ENCODE measurements at places on chromosomes 1 and 21. TPM values are rescaled to one million over a fixed set of nuclear protein-coding genes. Genes with fewer than 3 reads are reported as not detected.

DNA sequence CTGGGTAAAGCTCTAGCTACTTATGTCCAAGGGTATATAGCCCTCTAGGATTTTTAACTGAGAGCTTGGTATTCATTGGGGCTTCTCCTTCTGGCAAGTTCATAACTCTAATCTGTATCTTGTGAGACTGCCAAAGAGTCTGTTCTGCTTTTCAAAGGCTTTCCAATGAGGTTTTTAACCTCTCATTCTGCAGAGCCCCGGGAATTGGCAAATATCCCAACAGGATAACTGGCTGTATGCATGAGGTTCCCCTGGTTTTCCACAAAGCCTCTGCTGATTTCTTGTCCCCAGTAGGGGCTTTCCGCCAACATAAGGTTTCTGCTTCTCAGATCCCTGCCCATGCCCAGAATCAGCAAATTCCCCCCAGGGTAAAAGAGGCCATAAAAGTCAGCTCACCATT, 40.9 kb downstream of the RPL5 start:
- no peak for DNase-seq

DNA sequence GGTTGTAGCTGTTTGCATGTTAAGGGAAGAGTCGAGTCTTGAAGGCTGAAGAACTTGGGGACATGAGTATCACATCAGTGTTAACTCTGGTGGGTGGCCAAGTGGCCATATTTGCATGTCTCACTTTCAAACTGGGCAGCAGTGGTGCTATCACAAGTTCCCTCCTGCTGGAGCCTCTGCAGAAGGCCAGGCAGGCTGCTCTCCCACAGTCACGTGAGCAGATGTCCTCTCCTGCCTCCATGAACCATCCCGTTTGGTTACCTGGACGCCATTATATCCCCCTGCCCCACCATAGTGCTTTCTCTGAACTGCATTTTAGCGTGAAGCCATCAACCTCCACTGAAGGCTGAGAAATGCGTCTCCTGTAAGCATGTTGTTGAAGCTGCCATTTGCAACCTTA, 205.1 kb upstream of the LMO4 start:
- no peak for DNase-seq

GRCh38 chr1:115077286-115077983, 11.9 kb downstream of the TSPAN2 start:
- no peak for DNase-seq

- no peak for DNase-seq
Measured at GRCh38 chr21:45310459-45310858, 22.8 kb upstream of the POFUT2 start.

DNA sequence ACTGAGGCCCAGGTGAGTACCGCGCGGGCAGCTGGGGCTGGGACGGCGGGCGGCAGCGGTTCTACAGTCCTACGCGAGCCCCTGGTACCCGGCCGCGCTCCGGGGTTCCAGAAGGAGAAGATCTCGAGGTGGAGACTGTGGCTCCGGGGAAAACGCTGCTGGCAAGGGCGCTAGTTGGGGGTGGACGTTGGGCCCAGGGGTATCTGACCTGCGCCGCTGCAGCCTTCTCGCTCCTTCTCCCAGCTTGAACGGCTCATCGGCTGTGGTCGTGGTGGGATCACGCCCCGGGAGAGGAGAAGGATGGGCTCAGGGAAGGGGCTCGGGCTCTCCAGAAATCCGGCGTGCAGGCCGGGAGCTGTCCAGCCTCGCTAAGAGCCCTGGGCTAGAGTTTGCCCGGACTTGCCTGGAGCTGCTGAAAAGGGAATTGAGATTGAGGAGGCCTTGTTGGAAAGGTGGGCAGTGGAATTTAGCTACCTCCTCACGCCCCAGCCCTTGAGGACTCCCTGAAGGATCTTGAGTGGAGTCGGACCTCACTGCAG, 1.1 kb upstream of the POU3F1 start:
- no peak for DNase-seq

DNA sequence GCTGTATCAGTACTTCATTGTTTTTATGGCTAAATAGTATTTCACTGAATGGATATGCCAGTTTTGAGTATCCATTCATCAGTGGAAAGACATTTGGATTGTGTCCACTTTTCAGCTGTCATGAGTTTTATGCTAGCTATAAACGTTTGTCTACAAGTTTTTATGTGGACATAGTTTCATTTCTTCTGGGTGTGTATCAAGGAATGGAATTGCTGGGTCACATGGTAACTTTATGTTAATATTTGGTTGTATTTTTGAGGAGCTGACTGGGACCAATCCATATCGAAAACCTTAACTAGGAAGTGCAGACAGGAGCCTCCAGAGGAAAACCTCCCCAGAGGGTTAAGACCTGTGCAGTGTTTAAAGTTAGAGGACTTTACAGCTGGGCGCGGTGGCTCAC, 31.8 kb upstream of the DISC1 start:
- no peak for DNase-seq

DNA sequence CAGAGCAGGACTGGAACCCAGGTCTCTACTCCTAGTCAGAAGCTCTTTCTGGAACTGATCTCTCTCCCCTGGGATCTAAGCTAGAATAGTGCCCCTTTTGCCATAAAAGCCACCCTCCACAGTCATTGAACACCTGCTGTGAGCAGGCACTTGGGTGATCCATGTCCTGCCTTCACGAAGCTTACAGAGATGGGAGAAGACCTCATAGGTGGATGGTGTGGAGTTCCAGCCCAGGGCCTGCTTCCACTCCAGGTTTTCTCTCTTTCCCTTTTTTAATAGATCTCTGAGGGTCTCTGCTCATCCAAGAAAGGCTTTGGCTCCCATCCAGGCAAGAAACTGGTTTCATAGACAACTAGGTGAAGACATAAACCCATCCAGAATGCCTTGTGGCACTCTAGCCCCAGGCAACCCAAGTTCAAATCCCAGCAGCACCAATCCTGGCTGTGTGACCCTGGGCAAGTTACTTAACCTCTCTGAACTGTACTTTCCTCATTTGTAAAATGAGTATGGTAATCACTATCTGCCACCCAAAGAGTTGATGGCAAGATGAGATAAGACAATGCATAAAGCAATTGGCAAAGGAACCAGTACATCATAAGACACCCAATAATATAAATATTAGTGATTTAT, 46.4 kb upstream of the TMEM51 start:
- DNase-seq, result no peak

DNA sequence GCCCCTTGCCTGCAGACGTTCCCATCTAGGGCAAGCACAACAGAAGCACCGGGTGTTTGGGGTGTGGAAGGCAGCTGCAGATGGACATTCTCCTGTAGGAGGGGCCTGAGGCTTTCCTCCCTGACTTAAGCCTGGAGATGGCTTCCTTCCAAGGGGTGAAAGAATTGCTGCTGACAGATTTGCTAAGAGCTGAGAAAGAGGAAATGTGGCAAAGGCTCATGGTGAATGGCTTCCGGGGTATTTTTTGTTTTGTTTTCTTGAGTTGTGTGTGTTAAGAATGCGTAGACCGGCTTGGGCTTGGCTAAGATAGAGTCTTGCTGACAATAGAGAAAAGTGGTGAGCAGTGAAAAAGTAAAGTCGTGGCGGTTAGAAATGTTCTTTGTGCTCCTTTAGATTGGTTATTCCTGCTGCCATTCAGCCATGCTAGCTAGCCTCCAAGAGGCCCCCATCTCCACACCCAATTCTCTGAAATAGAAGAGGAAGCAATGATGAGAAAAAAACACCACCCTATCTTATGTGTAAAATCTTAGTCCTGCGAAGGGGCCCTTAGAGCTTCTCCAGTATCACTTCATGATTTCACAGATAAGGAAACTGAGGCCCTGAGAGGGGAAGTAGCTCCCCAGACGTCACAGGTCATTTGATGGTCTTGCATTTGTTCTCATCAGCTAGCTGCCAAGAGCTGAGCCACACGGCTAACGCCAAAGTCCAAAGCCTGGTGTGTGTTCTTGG, 36.9 kb downstream of the EIF2D start:
- DNase-seq, result no peak

DNA sequence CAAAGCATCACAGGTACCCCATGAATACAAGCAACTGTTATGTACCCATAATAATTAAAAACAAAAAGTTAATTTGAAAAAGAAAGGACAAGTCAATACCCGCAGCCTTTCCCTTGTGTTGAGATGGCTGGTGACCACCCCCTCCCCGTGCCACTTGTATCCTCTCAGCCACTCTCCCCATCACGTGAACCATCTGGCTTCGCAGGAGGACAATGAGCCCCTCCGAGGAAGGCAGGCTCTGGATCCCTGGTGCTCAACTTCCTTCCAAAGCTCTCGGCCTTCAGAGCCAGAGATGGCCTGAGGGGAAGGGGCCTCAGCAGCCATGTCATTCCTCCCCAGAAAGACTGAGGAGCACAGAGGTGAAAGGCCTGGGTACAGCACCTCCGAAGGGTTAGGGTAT, 120.4 kb upstream of the RAB4A start:
- DNase-seq, result no peak

GRCh38 chr1:197391303-197392226, 123.5 kb downstream of the CRB1 start:
- DNase-seq, result no peak

GRCh38 chr1:238346340-238346739, 455.6 kb upstream of the ZP4 start:
- no peak for DNase-seq

- no peak for DNase-seq
Measured at GRCh38 chr1:157803851-157804250, 16.1 kb downstream of the FCRL1 start.

GRCh38 chr1:109643385-109644230, 12.3 kb upstream of the GSTM4 start:
- DNase-seq, result peak; percentile 70

- DNase-seq, result no peak
Measured at GRCh38 chr1:11778844-11779623, 17.0 kb downstream of the C1orf167 start.

- no peak for DNase-seq
Measured at GRCh38 chr1:3333903-3334302, 120.6 kb upstream of the ARHGEF16 start.

- no peak for DNase-seq
Measured at GRCh38 chr1:48944811-48945210, 168.1 kb upstream of the BEND5 start.

- DNase-seq, result no peak
Measured at GRCh38 chr21:31267644-31268043, 76.4 kb downstream of the TIAM1 start.

DNA sequence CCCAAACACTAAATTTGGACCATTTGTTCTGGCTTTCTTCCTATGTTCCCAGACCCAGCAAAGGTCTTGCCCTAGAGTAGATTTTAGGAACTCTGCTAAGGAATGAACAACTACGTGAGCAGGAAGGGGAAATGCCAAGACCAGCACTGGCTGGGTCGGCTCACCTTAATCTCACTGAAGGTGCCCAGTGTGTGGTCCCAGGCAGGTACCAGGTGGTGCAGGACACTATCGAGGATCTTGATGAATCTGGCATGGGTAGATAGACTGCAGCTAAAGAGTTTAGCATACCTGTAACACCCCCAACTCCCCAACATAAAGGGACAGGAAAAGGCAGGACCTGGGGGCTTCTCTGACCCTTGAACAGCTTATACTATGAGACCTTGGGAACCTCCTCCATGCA, 3.0 kb downstream of the HECTD3 start:
- no peak for DNase-seq

- DNase-seq, result no peak
Measured at GRCh38 chr1:16338961-16339360, 13.3 kb downstream of the FBXO42 start.

GRCh38 chr1:34332996-34333395, 156.3 kb downstream of the C1orf94 start:
- DNase-seq, result no peak

DNA sequence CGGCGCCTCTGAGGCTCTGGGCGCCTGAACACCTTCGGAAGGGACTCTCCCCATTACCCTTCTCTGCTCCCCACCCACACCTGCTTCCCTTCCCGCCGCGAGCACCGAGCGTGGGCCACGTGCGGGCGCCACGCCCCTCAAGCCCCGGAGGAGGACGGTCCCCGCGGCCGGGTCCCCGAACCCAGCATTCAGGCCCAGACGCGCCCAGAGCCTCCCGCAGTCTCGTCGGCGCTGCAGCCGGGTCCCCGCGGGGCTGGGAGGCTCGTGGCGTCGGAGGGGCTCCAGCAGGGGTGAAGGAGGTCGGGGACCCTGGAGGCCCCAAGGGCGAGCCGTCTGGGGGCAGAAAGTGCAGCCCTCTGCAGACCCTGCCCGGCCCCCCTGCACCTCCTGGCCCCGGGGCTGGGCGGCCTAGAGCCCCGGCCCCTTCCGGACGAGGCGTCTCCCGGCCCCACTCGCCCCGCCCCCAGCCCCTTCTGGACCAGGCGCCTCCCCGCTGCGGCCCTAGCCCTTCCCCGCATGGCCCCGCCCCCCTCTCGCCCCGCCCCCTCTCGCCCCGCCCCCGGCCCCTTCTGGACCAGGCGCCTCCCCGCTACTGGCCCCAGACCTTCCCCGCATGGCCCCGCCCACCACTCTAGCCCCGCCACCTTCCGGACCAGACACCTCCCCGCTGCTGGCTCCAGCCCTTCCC, 378 bp upstream of the SMIM1 start:
- peak; percentile 79 for DNase-seq

- no peak for DNase-seq
Measured at GRCh38 chr1:215842905-215843304, 275.8 kb downstream of the KCTD3 start.

DNA sequence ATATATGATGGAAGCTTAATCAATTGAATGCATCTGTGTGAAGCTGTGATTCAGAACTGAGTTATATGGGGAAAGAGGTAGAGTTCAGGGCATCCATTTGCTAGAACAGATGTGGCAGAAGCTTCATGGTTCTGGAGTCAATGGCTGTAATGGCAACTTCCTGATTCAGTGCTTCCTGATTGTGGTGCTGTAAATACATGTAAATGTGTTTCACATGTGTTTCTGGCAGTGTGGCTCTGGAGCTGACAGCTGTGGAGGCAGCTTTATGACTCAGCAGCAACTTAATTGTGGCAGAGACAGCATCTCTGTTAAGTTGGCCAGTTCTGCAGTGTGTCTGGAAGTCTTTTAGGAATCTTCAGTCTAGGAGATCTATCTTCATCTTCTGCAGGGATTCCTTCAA, 226.6 kb upstream of the ZRANB2 start:
- DNase-seq, result no peak

DNA sequence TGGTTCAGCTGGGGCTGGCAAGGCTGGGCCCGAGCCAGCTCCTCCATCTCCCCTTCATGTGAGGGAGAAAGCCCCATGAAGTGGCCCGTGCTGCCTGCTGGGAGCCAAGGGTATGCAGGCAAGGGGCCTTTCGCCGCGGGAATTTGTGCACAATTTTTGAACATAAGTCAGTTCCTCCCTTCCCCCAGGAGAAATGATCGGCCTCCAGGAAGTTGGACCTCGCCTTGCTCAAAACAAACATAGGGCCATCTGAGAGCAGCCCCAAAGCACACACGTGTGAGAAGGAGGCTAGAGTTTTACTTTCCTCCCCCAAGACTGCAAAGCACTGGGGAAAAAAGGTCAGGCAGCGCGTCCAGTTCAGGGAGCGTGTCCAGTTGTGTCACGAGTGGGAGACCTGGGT, 64.7 kb downstream of the PRDM16 start:
- DNase-seq, result no peak

The FABP3 gene
- 15.6 TPM for total RNA-seq

The NR0B2 gene
- not detected for total RNA-seq

The SYT14 gene
- not detected for total RNA-seq

The ADAMTS5 gene
- total RNA-seq, result 28.9 TPM

The CHRM3 gene
- total RNA-seq, result 1.2 TPM

The SLC50A1 gene
- total RNA-seq, result 27.9 TPM

The OVAAL gene
- total RNA-seq, result not detected

The GSTM1 gene
- 19.3 TPM for total RNA-seq

The CD84 gene
- total RNA-seq, result 10.6 TPM
